ENCODE measurements at places on chromosomes 7 and 10. TPM values are rescaled to one million over a fixed set of nuclear protein-coding genes. Genes with fewer than 3 reads are reported as not detected.

HGF gene
- total RNA-seq: 5.1 TPM

ZNF22 gene
- 37.9 TPM for total RNA-seq

PRSS37 gene
- not detected for total RNA-seq

ARHGAP22 gene
- 86.9 TPM for total RNA-seq

HOXA9 gene
- 0.18 TPM for total RNA-seq

ASNS gene
- 8.5 TPM for total RNA-seq

UNC5B gene
- total RNA-seq: 8.0 TPM

NAPEPLD gene
- total RNA-seq: 7.5 TPM

TMEM184A gene
- not detected for total RNA-seq

IQUB gene
- total RNA-seq: 0.32 TPM

CPA1 gene
- not detected for total RNA-seq

CAMK1D gene
- total RNA-seq: 3.1 TPM

SCIN gene
- 0.18 TPM for total RNA-seq

SFTPA1 gene
- not detected for total RNA-seq

MUC12 gene
- total RNA-seq: not detected

MINDY4 gene
- total RNA-seq: 2.2 TPM

HECW1 gene
- not detected for total RNA-seq

GRCh38 chr10:118584181-118584954 lies 11.1 kb downstream of the PRLHR start:
- DNase-seq: no peak

DNA sequence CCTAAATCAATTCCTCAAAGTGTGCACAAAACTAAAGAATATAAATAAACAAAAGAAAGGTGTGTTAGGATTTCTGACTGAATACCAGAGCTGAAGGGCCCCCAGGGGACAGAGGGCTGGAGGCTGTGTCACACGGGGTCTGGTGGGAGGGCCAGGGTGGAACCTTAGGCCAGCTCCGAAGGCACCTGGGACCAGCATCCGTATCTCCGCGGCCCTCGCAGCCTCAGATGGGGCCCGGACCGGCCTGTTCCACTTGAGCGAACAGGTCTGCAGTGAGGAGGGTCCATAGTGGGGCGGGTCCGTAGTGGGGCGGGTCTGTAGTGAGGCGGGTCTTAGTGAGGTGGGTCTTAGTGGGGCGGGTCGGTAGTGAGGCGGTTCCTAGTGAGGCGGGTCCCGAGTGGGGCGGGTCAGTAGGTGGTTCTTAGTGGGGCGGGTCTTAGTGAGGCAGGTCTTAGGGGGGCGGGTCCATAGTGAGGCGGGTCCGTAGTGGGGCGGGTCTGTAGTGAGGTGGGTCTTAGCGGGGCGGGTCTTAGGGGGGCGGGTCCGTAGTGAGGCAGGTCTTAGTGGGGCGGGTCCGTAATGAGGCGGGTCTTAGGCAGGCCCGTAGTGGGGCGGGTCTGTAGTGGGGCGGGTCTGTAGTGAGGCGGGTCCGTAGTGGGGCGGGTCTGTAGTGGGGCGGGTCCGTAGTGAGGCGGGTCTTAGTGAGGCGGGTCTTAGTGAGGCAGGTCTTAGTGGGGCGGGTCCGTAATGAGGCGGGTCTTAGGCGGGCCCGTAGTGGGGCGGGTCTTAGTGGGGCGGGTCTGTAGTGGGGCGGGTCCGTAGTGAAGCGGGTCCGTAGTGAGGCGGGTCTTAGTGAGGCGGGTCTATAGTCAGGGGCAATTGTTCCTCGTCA lies 15.1 kb downstream of the GPR146 start:
- DNase-seq: no peak

- DNase-seq: no peak
Measured at GRCh38 chr7:107860279-107860961, 30.6 kb upstream of the DLD start.

DNA sequence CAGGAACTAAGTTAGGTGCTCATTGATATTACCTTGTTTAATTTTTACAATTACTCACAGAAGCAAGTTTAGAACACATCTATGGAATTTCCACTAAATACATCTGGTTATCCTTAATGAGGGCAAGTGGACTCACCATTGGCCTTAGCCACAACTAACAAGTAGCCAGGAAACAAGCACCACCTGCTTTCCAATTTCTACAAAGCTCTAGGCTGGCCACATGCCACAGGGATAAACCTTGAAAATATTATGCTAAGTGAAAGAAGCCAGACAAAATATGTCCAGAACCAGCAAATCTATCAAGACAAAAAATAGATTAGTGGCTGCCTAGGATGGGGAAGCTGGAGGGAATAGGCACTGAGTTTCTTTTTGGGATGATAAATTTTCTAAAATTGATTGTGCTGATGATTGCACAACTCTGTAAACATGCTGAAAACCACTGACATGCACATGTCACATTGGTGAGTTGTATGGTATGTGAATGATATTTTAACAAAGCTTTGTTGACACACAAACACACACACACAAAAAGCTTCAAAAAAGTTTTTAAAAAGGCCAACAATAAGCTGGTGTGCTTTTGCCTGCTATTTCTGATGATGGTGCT lies 179.4 kb downstream of the CPEB3 start:
- no peak for DNase-seq

DNA sequence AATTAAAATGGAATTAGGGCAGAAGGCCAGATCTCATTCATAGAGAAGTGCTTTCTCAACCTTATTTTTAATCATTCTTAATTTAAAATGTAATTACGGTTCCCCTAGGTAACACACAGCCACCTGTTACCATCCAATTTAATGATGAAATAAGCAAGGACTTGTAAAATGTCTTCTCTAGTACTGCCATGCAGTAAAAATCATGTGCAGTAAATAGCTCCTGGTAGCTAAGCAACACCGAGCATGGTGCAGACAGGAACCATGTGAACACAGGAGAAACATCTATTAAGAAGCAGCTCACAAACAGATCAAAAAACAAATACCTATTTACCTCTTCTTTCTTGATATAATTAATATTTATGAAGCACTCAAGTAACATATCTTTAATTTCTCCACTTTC lies 15.1 kb downstream of the NCAPG2 start:
- no peak for DNase-seq

DNA sequence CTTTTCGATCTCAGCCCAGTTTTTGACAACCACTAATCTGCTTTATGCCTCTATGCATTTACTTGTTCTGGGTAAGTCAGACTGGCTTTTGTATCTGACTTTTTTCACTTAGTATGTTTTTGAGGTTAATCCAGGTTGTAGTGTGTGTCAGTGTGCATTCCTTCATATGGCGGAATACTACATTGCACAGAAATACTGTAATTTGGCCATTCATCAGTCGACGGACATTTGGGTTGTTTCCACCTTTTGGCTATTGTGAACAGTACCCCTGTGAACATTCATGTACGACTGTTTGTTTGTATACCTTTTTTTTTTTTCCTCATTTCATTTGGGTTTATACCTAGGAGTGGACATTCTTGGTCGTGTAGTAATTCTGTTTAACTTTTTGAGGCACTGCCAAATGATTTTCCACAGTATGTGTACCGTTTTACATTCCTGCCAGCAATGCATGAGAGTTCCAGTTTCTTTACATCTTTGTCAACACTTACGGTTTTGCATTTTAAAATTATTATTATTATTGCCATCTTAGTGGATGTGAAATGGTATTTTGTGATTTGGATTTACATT lies 57.4 kb downstream of the MKLN1 start:
- DNase-seq: no peak

DNA sequence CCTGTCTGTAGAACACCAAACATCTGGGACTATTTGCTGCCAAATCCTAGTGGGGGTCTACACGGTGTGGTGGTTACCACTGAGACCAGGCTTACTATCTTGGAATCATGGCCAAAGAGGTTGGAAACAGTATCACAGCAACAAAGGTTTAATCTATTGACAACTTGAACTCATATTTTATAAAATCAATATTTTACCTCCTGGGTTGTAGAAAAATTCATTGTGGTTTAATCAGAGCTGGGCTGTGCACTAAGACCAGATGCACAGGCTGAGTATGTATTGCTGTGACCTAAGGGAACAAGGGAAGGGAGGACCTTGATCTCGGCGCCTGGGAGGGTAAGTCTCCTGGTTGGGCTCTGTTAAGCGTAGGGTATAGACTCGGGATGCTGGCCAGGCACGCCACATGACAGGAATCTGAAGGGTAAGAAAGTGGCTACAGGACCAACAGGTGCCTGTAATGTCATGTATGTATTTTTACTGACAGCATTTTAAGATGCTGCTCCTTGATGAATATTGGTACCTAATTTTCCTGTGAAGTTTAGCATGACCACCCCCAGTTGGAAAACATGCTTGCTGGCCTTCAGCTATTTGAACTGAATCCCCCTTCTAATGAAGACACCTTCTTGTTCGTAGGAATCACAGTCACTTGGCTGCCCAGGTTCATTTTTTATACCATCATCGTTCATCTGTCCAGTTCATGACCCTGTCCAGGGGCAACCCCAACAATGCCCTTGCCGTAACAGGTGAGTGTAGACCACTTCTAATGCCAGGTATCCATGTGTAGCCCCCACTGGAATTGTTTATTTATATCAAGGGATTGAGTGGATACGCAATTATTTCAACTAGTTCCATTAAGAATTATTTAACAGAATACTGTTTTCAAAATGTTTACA lies 79.5 kb downstream of the EZH2 start:
- DNase-seq: no peak

DNA sequence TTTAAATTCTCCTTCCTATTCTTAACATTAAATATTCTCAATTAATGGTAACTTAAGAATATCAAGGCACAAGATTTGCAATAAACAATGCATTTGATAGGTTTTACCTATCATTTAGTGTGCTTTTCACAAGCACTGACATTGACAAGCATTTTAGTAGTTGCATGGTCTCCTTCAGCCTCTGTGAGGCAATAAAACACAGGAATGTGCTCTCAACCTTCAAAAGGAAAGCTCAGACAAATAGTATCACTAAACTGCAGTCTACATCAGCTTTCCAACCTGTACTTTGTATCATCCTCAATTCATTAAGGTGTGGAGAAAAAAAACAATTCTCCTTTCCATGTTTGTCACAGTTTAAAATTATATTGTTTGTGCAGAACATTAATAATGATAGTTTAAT lies 51.1 kb upstream of the TSPAN13 start:
- no peak for DNase-seq

GRCh38 chr7:80392229-80393169 lies 119.4 kb downstream of the GNAT3 start:
- no peak for DNase-seq

DNA sequence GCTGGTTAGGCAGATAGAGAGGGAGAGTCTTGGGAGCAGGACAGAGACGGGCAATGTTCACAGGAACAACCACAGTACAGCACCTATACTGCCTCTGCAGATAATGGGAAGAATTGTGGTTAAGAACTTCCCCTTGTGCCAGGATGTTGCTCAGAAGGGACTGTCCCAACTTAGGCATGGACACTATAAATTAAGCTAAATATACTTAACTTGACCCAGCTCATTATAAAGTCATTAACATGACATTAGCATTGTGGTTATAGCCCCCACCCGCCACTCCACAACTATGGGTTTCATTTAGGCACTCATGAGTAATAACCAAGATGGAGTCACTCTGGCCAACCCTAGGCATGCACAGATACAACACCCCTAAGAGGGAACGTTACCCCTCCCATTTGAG lies 310.9 kb upstream of the NRG3 start:
- no peak for DNase-seq

GRCh38 chr7:146862415-146862814 lies 745.8 kb downstream of the CNTNAP2 start:
- DNase-seq: no peak

DNA sequence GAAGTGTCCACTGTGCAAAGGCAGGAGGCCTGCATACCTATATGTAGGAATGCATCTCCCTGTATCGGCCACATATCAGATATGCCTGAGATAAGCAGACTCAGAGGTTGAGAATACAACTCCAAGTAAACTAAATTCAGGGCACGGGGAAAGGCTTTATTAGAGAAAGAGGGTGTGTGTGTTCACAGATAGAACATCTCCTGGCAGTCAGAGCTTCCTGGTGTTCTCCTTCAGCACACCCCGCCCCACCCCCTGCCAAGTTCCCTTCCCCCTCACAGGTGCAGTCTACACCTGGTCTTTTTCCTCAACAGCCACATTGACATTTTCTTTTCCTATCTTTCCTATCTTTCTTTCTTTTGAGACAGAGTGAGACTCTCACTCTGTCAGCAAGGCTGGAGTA lies 17.1 kb downstream of the GBX1 start:
- no peak for DNase-seq

- DNase-seq: no peak
Measured at GRCh38 chr10:133567119-133567518, 1.7 kb upstream of the SYCE1 start.

- DNase-seq: no peak
Measured at GRCh38 chr7:113314594-113314993, 196.2 kb upstream of the SMIM30 start.

- no peak for DNase-seq
Measured at GRCh38 chr10:44937196-44938005, 22.2 kb upstream of the RASSF4 start.

- no peak for DNase-seq
Measured at GRCh38 chr10:114048472-114048871, 4.8 kb downstream of the ADRB1 start.

GRCh38 chr10:48475943-48476278 lies 129.0 kb downstream of the ARHGAP22 start:
- DNase-seq: no peak

DNA sequence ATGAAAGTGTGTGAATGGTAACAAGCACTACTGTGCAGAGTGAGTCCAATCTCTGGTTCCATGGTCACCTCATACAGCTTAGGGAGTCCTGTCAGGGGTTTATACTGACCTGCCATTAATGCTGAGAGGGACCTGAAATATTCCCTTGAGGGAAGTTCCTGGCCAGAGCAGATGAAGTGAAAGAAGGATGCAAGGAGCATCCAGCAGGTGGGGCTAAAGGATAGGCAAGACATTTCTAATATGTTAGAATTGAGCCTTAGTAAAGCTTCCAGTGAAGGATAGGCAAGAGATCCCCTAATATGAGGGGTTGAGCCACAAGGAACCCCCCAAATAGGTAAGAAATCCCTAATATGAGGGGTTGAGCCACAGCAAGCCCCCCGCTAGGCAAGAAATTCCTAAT lies 25.5 kb upstream of the FAM221A start:
- peak; percentile 2 for DNase-seq

GRCh38 chr7:154672659-154673415 lies 330.1 kb downstream of the PAXIP1 start:
- no peak for DNase-seq

DNA sequence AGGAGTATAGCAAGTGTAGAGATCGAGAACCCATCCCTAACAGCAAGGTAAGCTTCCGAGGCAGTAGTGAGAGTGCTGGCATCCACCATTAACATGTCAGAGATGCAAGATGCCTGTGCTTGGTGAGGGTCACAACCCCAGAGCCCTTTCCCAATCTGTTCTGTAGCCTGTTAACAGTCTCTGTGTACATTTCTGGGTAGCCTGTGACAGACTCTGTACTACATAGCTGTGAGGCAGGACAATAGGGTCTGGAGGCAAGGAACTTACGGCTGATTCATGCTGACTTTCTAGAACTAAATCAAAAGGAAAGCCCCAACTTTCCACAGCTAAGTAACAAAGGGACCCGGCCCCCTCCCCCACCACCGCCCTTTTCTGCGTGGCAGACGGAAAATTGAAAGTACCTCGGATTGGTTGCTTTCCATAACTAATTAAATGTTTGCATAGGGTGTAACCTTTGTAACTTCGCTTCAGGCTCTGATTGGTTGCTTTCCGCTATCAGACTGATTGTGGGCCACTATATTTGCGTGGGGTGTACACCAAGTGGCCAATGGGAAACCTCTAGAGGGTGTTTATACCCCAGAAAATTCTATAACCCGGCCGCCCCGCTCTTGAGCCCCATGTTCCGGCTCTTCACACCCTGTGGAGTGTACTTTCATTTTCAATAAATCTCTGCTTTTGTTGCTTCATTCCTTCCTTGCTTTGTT lies 1.4 kb upstream of the TMEM168 start:
- no peak for DNase-seq

Data from pulmonary artery endothelial cell (primary cell).